ENCODE measurements at places on chromosomes 4 and X.

- DNase-seq, result no peak
Observed at GRCh38 chrX:26511589-26512363, 295.8 kb downstream of the MAGEB5 start.

- DNase-seq, result no peak
Observed at GRCh38 chr4:140790171-140790570, 34.0 kb upstream of the TBC1D9 start.

- DNase-seq, result no peak
Observed at GRCh38 chr4:47210828-47211227, 179.5 kb downstream of the GABRB1 start.

GRCh38 chr4:160316036-160316435 is 1213.2 kb downstream of the RAPGEF2 start:
- no peak for DNase-seq

Measured in posterior vena cava (tissue), 2 donors.